ENCODE measurements at places on chromosomes 4 and X. TPM values are rescaled to one million over a fixed set of nuclear protein-coding genes. Genes with fewer than 3 reads are reported as not detected.

DNA sequence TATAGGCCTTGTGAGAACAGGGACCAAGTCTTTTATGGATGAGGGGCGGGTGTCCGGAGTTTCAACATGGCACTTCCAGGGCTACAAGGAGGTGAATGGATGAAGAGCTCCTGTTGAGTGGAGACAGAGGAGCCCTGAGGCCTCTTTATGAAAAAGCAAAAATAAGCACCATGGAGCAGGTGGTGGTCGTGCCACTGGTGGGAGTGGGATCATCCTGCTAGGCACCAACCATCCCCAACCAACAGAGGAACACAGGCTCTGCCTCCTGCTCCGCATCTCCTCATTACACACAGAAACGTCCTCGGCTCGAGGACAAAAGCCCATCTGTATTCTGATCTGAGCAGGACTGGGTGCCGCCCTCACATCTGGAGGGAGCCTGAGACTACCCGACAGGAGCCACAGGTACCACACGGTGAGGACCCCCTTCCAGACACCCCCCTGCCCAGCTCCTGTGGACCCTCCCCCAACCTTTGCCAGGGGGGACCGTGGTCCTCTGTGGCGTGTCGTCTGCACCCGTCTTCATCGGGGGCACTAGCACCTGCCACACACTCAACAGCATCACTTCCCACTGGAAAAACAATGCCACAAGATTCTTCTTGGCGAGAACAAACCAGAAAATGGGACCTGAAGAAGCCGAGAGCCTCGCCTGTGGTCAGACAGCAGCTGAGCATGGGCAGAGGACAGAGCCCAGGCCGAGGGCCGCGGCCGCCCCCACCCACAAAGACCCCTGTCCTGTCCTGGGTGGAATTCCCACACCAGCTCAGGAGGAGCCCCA, 3.9 kb upstream of the PDE6B start:
- DNase-seq, result no peak
- H3K36me3 ChIP-seq, result no peaks in the 10 kb centered on the region
- H3K27me3 ChIP-seq, result peaks cover 4% of the 10 kb centered on the region
- H3K4me1 ChIP-seq, result peaks cover 5% of the 10 kb centered on the region
- H3K4me3 ChIP-seq, result no peak overlapping the region

DNA sequence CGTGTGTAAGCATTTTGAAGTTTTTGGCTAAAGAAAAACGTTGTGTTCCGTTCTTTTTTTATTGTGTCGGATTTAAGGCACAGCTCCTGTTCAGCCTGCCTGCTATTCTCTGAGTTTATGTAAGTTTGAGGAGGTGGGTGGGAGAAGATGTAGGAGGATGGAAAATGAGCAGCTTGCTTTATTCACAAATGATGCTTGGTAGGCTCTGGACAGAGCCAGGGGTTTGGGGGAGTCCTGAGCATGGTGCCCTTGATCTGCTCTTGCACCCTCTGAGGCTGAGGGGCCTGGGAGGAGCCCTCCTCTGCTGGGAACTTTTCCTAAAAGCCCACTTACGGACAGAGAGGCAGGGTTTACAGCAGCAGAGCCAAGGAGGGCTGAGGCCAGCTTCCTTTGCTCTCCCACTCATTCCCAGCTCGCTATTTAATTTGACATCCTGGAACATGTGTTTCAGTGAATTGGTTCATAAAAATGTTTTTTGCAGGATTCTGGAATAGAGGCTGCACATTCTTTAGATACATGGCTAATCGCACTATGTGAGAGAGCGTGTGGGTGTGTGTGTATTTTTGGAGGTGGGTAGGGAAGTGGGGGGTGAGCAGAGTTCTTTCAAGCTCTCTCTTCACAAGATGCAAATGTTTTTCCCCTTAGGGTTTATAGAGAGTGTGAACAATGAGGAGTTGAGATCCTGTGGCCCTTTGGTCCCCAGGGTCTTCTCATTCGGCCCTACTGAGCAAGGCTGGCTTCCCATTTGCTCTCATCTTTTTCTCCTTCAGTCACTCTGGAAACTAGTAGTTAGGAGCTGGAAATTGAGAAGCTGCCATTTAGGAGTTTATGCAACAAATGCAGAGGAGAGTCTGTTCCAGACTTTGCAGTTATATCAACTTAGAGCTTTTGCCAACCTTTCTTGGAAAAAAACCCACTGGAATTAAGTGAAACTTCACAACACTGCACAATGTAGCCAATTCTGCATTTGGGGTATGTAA, 32.1 kb downstream of the TMEM131L start:
- no peak overlapping the region for H3K27ac ChIP-seq
- no peak overlapping the region for H3K4me3 ChIP-seq
- no peak for DNase-seq
- H3K36me3 ChIP-seq, result peaks cover 6% of the 10 kb centered on the region
- no peaks in the 10 kb centered on the region for H3K27me3 ChIP-seq
- peaks cover 20% of the 10 kb centered on the region for H3K4me1 ChIP-seq

DNA sequence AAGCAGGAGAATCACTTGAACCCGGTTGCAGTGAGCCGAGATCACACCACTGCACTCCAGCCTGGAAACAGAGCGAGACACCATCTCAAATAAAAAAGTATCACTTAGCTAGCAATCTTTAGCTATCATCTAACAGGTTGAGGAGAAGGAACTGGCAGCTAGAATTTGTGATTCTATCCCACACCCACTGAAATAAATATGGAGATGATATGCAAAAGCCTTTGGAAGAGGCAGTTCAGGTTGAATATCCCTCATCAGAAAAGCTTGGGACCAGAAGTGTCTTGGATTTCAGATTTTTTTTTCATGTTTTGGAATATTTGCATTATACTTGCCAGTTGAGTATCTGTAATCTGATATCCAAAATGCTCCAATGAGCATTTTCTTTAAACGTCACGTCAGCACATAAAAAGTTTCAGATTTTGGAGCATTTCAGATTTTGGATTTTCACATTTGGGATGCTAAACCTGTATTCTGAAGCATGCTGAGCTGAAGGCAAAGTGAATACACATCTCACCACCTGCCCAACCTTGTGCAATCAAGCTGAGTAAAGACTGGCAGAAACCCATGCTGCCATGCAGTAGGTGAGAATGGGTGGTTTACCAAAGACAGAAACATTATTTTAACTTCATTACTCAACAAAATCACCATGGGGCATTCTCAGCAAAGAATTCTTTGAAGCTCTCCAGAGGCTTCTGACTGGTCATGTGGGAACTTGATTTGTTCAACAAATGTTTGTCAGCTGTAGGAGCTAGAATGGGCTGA, 159.3 kb downstream of the SH3KBP1 start:
- no peaks in the 10 kb centered on the region for H3K27me3 ChIP-seq
- H3K4me3 ChIP-seq, result no peak overlapping the region
- H3K36me3 ChIP-seq, result no peaks in the 10 kb centered on the region
- DNase-seq, result no peak

DNA sequence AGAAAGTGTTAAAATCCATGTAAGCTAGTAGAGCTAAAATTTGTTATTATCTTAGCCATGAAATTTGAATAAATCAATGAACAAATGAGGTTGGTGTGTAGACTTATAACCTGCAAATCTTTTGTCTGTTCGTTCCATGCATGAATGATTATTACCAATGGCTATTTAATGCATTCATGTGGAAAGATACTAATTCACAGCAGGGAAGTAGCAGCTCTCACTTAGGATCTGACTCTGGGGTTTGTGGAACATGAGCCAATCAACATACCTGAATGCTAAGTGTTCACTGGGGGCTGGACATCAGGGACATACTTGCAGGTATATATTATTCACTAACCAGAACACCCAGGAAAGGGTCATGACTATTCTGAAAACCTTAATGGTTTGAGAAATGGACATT, 444.1 kb downstream of the STIM2 start:
- DNase-seq, result no peak
- no peak overlapping the region for H3K27ac ChIP-seq
- no peaks in the 10 kb centered on the region for H3K4me1 ChIP-seq
- no peaks in the 10 kb centered on the region for H3K27me3 ChIP-seq
- no peak overlapping the region for H3K4me3 ChIP-seq

GRCh38 chr4:102791318-102791835, 30.6 kb upstream of the MANBA start:
- H3K27ac ChIP-seq, result no peak overlapping the region
- H3K4me1 ChIP-seq, result no peaks in the 10 kb centered on the region
- no peaks in the 10 kb centered on the region for H3K27me3 ChIP-seq
- H3K4me3 ChIP-seq, result no peak overlapping the region

- H3K36me3 ChIP-seq, result peaks cover 33% of the 10 kb centered on the region
- H3K4me3 ChIP-seq, result no peak overlapping the region
- no peak for DNase-seq
- no peaks in the 10 kb centered on the region for H3K27me3 ChIP-seq
- H3K27ac ChIP-seq, result no peak overlapping the region
Observed at GRCh38 chr4:751676-752075, 46.0 kb downstream of the PCGF3 start.

DNA sequence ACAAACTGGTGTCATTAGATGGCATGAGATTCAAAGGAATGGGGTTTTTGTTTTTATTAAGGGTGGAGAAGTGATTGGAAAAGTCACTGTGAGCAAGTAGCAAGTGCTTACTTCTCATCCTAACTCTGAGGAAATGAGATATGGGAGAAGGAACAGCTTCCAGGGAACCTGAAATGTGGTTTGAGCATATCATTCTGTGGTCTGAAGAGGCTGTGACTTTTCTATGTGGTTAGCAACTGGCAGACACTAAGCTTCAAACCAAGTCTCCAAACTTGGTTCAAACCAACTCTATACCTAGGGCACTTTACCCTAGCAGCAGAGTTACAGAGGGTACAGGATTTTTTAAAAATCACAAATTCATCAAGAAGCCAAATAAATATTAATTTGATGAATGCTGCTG, 58.2 kb downstream of the DCLK2 start:
- H3K4me1 ChIP-seq, result peaks cover 14% of the 10 kb centered on the region
- no peak for DNase-seq
- no peak overlapping the region for H3K4me3 ChIP-seq
- no peaks in the 10 kb centered on the region for H3K27me3 ChIP-seq
- no peak overlapping the region for H3K27ac ChIP-seq
- H3K36me3 ChIP-seq, result no peaks in the 10 kb centered on the region

Gene ZFP42
- polyA plus RNA-seq, result 3.4 TPM

Gene CXCL5
- 1.5 TPM for polyA plus RNA-seq

Gene ARR3
- not detected for polyA plus RNA-seq

Gene TMPRSS11A
- 0.10 TPM for polyA plus RNA-seq

Gene TMEM150C
- polyA plus RNA-seq, result 0.16 TPM

Gene CAPN6
- polyA plus RNA-seq, result 0.06 TPM
